ENCODE measurements at places on chromosomes 7 and 10. TPM values are rescaled to one million over a fixed set of nuclear protein-coding genes. Genes with fewer than 3 reads are reported as not detected.

DNA sequence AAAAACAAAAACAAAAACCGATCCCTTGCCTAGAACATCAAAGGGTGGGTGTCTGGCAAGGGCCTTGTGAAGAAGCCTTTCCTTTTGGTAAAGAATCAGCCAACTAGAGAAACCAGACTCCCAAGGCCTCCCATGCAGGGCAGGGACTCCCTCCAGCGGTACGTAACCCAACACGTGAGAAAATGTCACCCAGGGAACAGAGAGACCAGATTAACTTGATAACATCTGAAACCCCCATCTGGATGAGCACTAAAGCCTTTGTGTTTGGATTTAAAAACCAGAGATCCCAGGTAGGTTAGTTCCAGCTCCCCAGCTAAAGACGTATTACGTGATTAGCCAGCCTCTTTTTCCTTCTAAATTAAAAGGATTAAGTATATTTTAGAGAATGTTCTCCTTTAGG, 3.0 kb upstream of the HABP2 start:
- H3K4me1 ChIP-seq = peaks cover 6% of the 10 kb centered on the region
- no peak overlapping the region for H3K4me3 ChIP-seq
- H3K27me3 ChIP-seq = no peaks in the 10 kb centered on the region
- H3K27ac ChIP-seq = no peak overlapping the region
- no peak for DNase-seq

DNA sequence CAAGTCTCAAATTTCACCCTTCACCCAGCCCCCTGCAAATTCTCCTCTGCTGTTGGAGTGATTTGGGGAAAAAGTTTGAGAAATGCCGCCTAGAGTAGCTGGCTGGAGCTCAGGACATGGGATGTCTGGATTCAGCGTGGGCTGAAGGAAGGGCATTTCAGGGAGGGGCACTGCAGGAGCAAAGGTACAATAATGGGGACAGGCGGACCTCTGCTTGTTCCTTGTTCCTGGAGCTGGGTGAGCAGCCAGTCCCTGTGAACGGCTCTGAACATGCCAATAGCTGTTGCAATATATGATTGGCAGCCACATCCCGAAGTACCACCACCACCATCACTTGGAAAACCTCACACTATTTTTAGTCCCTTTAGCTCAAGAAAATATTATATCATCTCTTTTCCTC, 23.4 kb downstream of the ADRA2A start:
- H3K27ac ChIP-seq = no peak overlapping the region
- no peak for DNase-seq
- H3K36me3 ChIP-seq = no peaks in the 10 kb centered on the region
- H3K27me3 ChIP-seq = no peaks in the 10 kb centered on the region

Gene GSDME
- 11.0 TPM for total RNA-seq

Gene CD36
- total RNA-seq = 102 TPM

Gene SEMA4G
- total RNA-seq = 6.4 TPM
